Activated naive CD4-positive, alpha-beta T cell treated with Interleukin-2 at 50 U/mL for 16 hours (primary cell): ENCODE measurements at places on chromosomes 2 and 18.
A peak's percentile ranks its signal among the peaks of the same experiment; 100 is the strongest.

DNA sequence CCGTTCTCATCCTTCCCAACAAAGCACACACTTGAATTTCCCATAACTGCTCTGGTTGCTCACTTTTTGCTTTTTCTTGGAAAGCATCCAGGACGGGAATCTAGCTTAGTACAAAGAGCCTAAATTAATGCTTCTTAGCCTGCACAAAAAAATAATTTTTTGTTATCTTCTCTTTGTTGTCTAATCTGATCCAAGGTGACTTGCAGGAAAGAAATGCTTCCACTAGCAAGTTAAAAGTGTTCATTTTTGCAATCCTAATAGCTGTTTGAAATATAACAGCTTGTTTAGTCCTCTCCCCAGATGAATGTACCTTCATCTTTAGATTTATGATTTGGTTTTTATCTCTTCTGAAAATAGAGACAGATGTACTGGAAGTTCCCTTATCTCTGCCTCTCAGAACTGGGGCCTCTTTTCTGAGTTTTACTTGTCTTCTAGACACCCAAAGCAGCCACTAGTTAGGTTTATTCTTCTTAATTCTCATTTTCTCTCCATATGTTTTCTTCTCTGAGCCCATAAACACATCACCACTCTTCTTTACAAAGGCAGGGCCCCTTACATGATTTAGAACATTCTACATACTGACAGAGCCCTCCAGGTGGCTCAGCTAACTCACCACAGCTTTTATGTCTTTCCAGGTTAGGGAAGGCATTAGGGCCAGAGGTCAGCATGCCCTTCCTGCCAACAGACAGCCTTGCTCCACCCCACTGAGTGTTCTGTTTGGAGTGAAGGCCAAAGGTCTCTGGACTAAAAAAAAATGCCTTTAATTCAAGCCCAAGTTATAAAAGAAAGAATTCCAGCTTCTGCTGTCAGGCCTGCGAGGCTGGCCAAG, 74.7 kb upstream of the MAP4K3 start:
- no peak for DNase-seq

DNA sequence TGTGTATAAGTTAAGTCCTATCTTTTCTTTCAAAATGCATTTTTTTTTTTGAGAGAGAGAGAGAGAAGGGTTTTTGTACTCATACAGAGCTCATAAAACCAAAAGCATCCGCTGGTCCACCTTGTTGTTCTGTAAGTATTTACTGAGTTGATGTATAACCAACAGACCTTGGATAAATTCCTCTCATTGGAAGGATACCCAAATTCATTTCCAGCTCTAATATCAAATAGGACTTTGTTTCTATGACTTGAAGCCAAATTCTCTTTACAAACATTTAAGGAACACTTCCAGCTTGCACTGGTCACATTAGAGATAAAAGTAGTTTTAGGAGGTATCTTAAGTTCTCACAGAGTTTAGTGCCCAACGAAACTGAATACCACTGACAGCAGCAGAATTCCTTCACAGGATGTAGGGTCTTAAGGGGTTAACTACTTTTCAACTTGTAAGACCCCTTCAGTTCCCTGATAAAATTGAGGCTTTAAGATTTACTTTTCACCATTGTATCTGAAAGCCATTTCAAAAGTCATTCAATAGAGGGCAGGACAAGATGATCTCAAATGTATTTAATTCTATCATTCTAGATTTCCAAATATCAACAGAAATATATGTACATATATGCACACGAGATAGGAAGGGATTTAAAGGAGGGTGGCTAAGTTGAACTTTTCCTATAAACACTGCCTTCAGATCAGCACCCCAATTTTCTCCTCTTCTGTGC, 1398.5 kb upstream of the CELF4 start:
- DNase-seq = no peak

- no peak for DNase-seq
Measured at GRCh38 chr2:157761520-157761919, 114.6 kb downstream of the ACVR1 start.

GRCh38 chr2:16067866-16068551, 127.7 kb downstream of the MYCN start:
- no peak for DNase-seq

DNA sequence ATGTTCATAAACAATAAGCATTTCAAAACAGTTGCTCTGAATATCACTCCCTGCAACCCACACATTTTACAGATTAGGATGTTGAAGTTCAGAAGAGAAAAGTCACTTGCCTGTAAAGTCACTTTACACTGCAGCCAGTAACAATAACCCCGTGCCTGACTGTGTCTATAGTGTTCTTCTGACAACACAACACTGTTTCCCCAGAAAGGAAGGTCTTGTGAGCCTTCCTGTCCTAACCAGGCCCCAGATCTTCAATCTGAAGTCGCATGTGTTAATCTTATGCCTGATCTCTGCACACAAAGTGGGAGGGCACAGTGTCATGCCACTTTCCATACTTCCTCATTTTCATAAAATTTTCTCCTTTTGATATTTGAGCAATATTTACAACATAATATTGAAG, 120.2 kb downstream of the FEZ2 start:
- no peak for DNase-seq

- no peak for DNase-seq
Measured at GRCh38 chr2:127014224-127014623, 92.7 kb downstream of the BIN1 start.

- DNase-seq = no peak
Measured at GRCh38 chr2:117170897-117171296, 643.6 kb upstream of the DDX18 start.

DNA sequence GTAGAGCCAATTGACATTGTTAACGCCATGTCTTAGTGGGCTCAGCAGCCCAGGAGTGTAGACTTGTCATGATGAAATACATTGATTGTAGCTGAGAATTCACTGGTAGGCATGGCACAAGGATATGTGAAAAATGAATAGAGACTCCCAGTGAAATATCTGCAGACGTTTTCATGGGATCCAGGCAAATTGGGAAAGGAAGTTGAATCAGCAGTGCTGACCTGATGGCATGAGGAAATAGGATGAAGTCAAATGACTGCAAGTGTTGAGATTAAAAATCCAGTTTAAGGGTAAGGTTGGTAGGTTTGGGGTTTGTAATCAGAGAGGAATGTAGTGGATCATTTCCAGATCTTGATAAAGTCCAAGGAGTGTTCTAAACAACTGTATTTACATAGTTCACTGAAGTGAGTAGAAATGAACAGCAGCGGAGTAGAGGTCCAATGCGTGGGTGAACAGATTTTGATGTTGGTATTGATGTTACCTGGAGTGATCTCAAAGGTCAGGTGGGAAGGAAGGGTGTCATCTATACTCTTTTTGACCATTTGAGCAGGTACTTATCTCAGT, 24.6 kb downstream of the INSIG2 start:
- no peak for DNase-seq

- no peak for DNase-seq
Measured at GRCh38 chr2:222637067-222637466, 18.8 kb downstream of the FARSB start.

- DNase-seq = no peak
Measured at GRCh38 chr2:48108455-48108854, 202.2 kb upstream of the FBXO11 start.

DNA sequence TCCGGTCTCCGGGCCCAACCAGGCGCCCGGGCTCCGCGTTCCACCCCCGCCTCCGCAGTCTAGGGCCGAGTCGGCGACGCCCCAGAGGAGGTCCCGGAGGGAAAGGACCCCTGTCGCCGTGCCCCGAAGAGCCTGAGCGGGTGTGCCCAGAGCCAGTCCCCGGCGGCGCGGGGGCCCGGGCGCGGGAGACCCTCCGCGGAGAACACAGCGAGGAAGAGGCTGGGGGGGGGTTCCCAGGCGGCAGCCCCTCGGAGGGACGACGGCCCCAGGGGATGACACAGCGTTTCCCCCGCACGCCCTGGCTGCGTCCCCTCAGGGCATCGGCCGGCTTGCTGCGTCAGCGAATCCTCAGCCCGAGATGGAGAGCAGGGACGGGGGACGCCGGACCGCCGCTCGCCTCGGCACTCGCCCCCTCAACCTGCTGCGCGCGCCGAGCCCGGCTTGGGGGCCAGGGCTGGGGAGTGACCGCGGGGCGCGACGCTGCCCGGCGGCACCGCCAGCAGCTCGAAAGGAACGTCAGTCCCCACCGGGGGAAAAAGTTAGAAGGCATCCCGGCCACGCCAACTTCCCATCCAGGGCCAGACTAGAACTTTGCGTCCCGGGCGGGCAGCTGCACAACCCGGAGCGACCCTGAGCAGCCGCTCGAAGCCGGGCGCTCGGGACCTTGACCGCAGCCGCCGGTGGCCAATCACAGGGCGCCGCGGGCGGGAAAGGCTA, 711 bp downstream of the SFXN5 start:
- peak; percentile 53 for DNase-seq

GRCh38 chr2:199847181-199847864, 3.7 kb downstream of the FTCDNL1 start:
- DNase-seq = no peak

GRCh38 chr2:120875431-120875830, 139.8 kb downstream of the GLI2 start:
- no peak for DNase-seq

GRCh38 chr2:153710128-153710527, 161.6 kb upstream of the GALNT13 start:
- no peak for DNase-seq

- no peak for DNase-seq
Measured at GRCh38 chr2:148616662-148617061, 27.9 kb upstream of the EPC2 start.

- no peak for DNase-seq
Measured at GRCh38 chr18:68797871-68798270, at the start of gene CCDC102B. CCDC102B (plus strand) TSS chr18:68798080; CDS start chr18:68836764, 38,684 bp downstream.

DNA sequence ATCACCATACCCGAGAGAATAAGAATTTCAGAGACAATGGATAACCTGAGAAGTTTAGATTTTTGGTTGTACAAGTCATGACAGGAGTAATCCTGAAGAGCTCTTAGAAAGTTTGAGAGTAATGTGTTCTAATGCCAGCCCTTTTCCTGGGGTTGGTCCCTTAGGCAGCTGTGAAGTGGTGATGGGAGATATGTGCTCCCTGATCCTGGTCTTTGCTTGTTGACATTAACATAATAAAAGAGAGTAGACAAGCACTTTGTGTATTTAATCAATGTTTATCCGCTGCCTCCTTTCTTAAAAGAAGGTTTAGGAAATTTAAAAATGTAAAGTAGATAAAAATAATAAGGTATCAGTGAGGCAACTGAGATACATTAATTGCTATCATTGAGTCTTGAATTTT, 13.8 kb upstream of the DSC3 start:
- no peak for DNase-seq

DNA sequence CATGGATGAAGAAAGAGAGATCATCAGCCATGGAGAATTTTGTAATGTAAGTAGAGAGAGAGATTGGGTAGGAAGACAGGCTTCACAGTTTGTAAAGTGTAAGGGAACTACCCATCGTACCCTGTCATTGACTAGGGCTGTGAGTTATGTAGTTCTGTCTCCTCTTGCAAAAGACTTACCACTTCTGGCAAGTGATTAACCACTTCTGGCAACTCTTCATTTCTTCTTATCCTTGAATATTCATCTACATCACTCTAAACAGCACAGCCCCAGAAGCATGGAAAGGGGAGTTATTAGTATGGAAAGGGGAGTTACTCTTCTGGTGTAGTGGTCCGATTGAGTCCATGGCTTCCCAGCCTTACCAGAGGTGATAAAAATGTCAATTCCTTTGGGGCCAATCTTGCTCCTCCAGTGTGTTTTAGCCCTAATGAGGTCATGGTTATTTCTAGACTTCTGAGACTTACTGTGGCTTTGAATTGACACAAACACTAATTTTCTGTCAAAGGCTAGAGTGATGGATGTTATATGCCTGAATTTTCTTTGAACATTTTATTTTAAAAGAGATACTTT, 52.0 kb downstream of the STAT1 start:
- DNase-seq = no peak

DNA sequence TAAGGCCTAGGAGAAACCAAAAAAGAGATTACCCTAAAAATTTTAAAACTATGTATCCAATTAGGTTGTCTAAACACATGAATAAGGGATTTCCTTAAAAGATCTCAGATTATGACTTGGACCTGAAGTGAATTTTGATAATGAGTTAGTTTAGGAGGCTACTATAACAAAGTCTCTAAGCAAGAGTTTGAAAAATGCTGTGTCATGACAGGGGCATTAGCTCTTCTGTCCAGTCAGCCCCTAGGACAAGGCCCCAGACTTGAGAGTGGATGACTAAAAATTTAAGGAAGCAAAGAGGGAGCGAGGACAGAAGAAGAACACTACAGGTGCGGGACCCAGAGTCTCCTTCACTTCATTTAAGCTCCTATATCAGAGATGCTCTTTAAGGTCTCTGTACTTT, 135.9 kb downstream of the DTNB start:
- no peak for DNase-seq

GRCh38 chr2:102622646-102623045, 3.3 kb downstream of the SLC9A2 start:
- no peak for DNase-seq

DNA sequence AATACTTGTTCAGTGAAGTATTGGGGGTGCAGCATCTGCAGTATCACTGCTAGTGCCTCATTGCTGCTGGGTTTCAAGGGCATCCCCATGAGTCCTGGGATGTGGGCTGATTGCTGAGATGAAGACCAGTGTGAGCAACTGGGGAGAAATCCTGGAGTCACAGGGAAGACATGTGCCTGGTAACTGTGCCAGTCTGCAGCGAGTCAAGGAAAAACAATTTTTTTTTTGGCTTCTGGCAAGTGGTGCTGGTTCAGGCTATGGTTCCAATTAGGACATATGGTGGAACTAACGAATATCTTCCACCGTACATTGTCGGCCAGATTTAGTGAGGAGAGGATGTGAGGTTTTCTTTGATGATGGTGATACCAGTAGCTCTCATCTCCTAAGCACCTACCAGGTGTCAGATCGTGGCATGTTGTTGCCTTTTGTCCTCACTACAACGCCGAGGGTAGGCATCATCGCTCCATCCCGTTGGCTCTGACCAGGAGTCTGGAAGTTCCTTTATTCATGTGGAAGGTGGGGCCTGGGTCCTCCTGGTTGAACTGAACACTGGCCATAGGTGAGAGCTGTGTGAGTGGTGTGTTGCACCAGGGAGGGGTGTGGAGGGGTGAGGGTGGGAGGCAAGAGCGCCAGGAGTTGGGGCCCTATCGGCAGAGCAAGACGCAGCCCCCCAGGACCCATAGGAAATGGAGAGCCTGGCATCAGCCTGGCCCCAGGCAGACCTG, 118.0 kb upstream of the HS6ST1 start:
- no peak for DNase-seq

GRCh38 chr2:53476834-53477233, 290.8 kb upstream of the CHAC2 start:
- DNase-seq = no peak

DNA sequence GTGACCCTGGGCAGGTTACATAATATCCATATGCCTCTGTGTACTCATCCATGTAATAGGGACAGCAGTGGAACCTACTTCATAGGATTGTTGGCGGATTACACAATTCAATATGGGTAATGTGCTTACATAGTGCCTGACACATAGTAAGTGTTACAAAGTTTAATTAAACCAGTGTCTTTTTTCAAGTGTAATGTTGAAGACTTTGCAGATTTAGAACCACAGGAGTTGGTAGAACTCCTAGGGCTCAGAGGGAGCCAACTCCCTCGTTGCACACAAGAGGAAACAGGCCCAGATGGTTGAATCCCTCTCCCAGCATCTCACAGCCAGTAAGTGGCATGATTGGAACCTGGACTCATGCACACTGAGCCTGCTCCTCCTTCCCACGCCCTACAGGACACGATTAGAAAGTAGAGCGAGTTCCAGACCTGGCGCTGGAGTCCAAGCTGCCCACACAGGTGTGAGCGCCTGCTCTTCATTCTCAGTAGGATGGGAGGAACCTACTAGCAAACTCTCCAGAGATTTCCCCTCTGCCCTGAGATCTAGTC, 97.8 kb downstream of the VSNL1 start:
- DNase-seq = no peak
